ENCODE measurements at places on chromosomes 12 and 14.

GRCh38 chr12:53737951-53738405, 10.7 kb upstream of the CALCOCO1 start:
- DNase-seq: no peak

DNA sequence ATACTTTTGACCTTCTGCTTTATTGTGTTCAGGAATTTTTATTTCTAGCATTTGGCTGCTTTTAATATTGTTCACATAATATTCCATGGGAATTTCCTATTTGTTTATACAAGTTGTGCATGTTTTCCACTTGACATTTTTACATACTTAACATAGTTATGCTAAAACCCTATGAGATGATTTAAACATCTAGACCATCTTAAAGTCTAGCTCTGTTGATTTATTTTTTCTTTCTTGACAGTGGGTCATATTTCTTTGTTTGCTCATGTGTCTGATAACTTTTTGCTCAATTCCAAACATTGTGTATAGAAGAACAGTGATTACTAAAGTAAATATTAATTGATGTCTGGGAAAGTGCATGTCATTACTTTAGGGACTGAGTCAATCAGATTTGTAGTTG, 202.1 kb upstream of the PDZRN4 start:
- no peak for DNase-seq

DNA sequence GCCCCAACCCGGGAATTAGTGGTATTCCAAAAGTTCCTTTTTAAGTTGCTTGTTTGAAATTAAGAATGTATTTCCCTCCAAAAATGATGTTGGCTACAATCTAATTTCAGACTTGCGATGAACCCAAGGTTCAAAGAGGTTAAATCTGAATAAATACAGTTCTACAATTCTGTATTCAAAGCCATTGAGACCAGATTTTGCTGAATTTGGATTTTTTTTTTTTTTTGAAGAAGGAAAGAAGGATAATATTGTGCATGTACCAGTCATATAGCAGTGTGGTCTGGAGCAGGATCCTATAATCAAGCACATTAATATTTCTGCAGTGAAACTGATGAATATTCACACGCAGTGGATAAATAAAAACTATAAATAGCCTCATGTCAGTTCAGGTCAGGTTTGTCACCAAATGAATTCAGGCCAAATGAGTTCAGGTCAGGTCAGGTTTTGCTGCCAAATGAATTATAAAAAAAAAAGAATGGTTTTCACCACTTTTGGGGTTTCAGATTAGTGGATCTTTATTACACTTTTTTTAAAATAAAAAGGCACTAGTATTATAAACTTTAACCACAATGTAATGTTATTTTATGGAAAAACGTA, 69.5 kb downstream of the CRADD start:
- no peak for DNase-seq

- no peak for DNase-seq
Observed at GRCh38 chr14:75732888-75733287, 71.8 kb downstream of the TTLL5 start.

DNA sequence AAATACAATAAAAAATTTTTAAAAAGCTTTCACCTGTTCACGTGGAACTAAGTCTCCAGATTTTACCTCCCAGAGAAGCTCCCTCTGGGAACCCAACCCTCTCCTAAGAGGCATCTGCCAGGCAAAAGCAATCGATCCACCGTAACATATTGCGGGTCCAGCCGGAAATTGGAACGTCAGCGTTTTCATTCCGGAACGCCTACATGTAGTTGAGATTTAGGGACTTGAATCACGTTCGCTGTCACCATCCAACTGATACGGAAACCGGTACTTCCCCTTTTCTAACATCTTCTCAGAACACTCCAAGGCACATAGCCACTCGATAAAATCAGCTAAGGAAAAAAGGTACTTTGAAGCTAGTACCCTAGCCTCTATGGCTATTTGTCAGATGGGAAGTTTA, 70.3 kb downstream of the COX16 start:
- no peak for DNase-seq

- DNase-seq: no peak
Observed at GRCh38 chr14:46490238-46490685, 161.3 kb downstream of the RPL10L start.

Data from LoVo (cell line).